ENCODE measurements at places on chromosomes 2 and 18.

DNA sequence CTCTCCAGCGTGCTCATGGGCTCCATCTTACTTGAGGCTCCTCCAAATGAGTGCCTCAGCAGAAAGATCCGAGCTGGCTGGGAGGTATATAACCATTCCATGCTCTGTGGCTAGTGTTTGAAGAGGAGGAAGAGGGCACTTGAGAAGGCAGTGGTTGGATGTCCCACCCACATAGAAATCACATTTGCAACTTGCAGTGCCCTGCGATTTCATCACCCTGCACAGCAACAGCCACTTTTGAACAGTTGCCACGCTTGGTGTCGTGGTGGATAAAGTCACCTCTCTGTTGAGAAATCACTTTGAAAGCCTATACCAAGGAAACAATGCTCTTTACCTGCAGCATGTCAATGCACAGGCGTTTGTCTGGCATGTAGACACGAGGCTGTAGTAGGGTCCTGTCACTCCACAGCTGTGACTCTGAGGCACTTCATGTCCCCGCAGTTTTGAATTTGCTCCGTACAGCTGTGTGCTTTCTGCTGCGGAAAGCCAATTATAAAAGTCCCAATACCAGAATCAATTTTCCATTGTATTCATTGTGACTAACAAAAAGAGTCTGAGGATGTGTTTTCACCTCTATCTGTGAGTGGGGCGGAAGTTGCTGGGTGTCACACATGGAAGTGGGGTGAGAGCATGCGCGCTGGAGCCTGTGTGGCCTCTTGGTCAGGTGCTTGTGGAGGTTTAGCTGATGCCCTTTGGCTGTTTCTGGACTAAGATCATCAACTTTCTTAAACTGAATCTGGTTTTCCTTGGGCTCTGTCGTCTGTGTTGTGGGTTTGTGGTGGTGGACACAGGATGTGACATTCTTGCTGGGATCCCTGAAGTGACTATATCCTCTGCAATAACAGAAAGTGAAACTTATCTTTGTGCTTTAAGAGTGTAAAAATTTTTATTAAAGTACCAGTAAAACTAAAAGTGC is 2.8 kb downstream of the CNDP2 start:
- peak; percentile 73 for DNase-seq

DNA sequence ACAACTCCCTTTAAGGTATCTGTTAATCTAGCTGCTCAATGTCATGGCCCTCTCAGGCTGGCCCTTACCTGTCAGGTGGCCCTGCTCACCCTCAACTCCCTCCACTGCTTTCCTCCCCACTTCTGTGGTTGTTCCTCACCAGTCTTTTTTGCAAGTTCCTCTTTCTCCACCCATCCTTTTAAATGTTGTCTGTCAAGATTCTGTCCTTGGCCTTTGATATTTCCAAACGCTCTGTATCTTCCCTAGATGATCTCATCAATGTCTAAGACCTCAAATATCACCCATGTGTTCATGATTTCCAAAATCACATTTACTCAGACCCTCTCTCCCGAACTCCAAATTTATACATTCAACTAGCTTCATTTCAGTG is 3.5 kb downstream of the PTPN2 start:
- no peak for DNase-seq

- DNase-seq, result no peak
These were observed 44.6 kb upstream of the TUBA3D start for GRCh38 chr2:131431336-131431735.

DNA sequence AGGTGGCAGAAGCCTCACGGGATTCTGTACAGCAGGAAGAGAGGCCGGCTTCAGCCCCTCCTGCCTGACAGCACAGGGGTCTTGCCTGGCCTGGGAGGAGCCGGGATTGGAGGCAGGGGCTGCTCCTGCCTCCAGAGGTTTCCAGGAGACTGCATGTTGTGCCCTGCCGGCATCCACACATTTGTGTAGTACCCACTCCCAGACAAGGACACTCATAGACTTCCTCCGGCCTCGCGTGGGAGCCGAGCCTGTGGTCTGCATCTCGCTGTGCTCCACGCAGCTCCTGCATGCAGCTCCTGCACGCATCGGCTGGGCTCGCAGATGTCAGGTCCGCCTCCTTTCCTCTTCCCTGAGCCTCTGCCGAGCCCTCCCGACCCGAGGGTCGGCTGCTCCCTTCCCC is 34.7 kb downstream of the TPO start:
- no peak for DNase-seq

- no peak for DNase-seq
These were observed 71.8 kb downstream of the ID2 start for GRCh38 chr2:8753609-8754008.

GRCh38 chr2:194925742-194926141 is 731.3 kb upstream of the SLC39A10 start:
- DNase-seq, result no peak

GRCh38 chr18:3852321-3852720 is 402.3 kb downstream of the TGIF1 start:
- DNase-seq, result no peak

GRCh38 chr2:98901291-98901690 is 34.7 kb downstream of the CRACDL start:
- no peak for DNase-seq

GRCh38 chr2:8566774-8567468 is 114.9 kb upstream of the ID2 start:
- no peak for DNase-seq

GRCh38 chr2:119746836-119747686 is 12.7 kb upstream of the PTPN4 start:
- DNase-seq, result no peak

GRCh38 chr2:66498289-66498975 is 63.5 kb downstream of the MEIS1 start:
- no peak for DNase-seq

GRCh38 chr18:58228762-58229161 is 184.7 kb downstream of the NEDD4L start:
- no peak for DNase-seq

GRCh38 chr2:62149708-62150107 is 46.2 kb upstream of the B3GNT2 start:
- no peak for DNase-seq

DNA sequence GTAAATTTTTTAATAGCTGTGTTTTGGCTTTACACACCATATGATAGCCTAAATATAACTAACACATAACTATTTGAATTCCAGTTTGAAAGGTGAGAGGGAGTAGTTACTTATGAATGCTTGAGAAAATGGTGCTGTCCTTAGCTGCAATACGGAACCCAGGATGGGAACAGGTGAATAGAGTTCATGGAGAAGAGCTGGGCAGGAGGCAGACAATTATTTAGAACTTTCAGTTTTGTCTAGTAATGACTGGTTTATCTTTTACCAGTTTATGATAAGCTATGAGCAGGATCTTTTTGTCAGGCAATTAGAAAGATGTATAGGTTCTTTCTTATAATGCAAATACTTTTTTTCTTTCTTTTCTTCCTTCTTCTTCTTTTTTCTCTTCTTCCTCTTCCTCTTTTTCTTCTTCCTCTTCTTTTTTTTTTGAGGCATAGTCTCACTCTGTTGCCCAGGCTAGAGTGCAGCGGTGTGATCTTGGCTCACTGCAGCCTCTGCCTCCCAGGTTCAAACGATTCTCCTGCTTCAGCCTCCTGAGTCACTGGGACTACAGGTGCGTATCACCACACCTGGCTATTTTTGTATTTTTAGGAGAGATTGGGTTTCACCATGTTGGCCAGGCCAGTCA is 25.9 kb downstream of the UBR3 start:
- no peak for DNase-seq

- no peak for DNase-seq
These were observed 12.4 kb downstream of the LRRFIP1 start for GRCh38 chr2:237639836-237640220.

- no peak for DNase-seq
These were observed 277.2 kb upstream of the MGAT5 start for GRCh38 chr2:133976659-133977058.

DNA sequence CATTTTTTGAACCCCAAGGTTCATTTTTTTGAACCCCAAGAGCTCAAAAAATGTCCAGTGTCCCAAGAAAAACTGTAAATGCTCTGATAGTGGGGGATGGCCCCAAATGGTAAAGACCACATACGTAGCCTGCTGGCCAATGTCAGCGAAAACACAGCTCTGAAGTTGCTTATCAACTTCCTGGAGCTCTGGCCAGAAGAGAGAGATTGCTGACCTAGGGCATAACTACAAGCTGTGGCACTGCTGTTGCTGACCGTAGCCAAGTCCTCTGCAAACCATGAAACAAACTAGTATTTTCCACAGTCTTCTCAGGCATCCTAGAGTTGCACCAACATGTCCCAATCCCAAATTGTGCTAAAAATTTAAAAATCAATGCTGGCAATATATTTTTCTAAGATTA is 50.9 kb downstream of the REEP1 start:
- DNase-seq, result no peak

- no peak for DNase-seq
These were observed 18.8 kb upstream of the TSPYL6 start for GRCh38 chr2:54274781-54275242.

DNA sequence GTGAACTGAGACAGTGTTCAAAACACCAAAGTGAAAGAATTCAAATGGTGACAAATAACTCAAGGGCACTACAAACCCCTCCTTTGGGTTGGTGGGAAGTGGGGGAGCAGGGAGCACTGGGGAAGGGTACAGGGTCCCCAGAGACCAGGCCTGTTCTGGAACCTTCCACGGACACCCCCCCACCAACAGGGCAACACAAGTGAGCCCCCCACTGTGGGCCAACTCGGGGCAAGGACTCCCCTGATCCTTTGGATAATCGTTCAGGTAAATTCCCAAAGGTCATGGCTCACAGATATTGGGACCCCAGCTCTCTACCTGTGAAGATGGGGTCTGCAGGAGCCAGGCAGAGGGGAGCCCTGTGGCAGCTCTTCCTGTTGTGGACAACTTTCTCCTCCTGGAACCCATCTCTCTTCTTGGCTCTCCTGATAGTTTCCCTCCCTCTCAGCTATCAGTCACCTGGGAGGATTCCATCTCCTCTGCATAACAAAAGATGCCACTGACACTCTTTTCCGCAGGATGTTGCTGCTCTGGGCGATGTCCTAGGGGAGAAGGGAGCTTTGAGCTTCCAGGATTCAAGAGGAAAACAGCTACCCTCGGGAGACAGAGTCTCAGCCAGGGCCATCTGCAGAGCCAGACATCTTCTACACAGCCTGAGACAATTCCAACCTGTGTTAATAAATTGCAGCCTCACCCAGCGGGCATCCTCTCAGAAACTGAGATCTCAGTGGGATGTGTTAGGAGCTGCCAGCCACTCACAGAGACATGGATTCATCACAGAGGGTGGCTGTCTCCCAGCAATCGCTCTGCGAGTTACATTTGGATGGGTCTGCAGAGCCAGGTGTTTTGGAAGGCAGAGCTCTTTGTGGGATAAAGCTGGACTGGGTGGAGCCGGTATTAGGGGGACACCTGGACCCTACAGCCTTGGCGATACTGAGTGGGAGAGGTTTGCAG is 35.4 kb downstream of the MBP start:
- DNase-seq, result no peak

DNA sequence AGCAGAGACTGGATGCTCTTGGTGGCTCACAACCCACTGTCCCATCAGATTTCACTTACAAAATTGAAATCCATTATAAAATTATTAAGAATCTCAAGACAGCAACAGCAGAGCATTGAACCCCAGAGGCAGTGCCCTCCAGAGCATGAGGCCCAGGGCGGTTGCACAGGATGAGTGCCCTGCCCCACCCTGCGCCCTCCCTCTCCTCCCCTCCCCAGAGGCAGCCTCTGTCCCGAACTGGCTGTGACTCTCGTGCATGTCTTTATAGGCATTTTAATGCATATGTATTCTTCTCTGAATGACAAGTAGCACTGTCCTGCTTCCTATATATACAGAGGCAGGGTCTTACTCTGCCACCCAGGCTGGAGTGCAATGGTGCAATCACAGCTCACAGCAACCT is 10.4 kb downstream of the MFSD2B start:
- DNase-seq, result no peak

GRCh38 chr18:45783097-45784075 is 42.1 kb upstream of the SIGLEC15 start:
- DNase-seq, result no peak

- DNase-seq, result no peak
These were observed 135.4 kb downstream of the ABCA12 start for GRCh38 chr2:215003001-215003400.

GRCh38 chr18:50558948-50559751 is 737 bp upstream of the MAPK4 start:
- no peak for DNase-seq

- no peak for DNase-seq
These were observed 289.4 kb upstream of the MEIS1 start for GRCh38 chr2:66145490-66145889.

DNA sequence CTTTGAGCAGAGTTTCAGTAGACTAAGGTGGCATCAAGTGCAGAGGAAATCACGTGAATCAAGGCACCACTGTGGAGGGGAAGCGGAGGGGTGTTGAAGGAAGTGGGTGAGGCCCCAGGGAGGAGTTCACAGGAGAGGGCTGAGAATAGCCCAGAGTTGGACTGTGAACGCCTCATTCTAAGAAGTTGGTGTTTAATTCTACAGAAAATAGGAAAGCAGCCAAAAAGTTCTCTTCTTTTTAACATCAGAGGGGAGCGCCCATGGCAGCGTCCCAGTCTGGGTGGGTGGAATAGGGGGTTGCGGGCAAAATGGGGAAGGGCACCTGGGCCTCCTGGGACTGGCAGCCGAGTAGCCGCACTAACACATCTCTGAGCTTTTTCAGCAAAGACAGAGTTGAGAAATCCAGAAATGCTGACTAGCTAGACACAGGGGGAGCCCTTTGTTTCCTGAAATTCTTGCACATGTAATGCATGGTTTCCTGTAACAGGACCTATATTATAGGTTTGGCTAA is 97.0 kb downstream of the NEB start:
- DNase-seq, result peak; percentile 57

DNA sequence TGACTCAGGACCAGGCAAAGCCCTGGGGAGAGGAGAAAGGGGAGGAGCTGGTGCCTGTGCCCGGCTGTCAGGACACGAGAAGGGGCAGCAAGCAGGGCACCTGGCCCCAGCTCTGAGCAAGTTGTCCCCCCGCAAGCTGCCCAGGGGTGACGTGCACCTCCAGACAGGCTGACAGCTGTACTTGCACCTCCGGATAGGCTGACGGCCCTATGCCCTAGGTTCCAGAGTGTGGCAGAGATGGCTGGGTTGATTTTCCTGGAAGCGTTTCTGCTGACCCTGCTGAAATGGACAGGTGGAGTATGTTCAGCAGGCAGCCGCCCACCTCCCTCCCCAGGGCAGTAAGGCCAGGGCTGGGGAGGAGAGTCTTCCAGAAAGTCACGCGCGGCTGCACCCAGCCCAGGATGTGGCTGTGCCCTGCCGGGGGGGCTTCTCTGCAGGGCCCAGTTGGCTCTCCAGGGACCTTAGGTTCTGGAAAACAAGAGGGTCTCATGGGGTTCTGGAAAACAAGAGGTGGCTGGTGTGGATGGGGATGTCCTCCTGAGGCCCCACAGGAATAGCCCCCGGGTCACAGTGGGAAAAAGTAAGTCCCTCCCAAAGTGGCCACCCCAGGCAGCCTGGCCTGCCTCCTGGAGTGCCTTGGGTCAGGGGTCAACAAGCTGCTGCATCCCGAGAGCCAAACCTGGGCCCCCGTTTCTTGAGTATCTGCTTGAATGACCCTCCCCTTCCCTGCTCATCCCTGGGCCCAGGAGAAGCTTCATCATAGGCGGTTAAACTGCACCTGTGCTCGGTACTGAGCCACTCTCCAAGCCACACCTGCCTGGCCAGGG is 71.4 kb upstream of the OTOS start:
- DNase-seq, result no peak
